ENCODE measurements at places on chromosomes 13 and 19.
A peak's percentile ranks its signal among the peaks of the same experiment; 100 is the strongest.

DNA sequence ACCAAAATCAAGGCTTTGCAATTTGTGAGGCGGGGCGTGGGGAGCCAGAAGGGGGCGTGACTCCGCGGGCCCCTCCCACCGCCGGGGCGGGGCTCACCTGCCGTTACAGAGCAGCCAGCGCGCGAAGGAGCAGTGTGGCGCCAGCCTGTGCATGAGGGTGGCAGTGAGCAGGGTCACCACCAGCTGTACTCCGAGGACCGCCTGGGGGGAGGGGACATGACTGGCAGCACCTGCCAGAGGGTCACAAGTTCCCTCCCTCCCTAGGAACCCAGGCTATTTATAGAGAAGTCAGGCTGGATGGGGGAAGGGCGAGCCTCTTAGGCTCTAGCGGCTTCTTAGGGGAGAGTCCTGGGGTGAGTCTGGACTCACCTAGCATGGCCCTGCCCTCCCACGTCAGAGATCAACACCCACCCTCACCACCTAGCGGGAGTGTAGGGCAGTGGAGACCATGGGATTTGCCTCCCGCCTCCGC, 3.6 kb downstream of the TMEM161A start:
- no peak for DNase-seq

- DNase-seq = no peak
Measured at GRCh38 chr19:41920882-41921576, 7.2 kb downstream of the ERFL start.

DNA sequence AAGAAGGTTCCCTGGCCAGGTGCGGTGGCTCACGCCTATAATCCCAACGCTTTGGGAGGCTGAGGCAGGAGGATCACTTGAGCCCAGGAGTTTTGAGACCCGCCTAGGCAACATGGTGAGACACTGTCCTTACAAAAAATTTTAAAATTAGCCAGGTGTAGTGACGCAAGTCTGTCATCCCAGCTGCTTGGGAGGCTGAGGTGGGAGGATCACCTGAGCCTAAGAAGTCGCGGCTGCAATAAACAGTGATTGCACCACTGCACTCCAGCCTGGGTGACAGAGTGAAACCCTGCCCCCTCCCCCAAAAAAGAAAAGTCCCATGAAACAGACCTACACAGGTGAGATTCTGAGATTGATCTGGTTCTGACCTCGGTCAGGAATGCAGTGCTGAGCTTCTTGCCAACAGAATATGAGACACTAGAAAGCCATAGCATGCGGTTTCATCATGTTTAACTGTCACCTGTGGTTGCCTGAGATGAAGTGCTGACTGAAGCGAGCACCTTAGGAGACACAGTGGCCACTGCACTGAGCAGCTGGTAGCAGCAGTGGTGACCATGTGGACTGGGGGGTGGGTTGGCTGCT, 2.0 kb upstream of the A1BG start:
- no peak for DNase-seq

GRCh38 chr19:14758816-14759215, 19.5 kb downstream of the ADGRE2 start:
- DNase-seq = no peak

- peak; percentile 2 for DNase-seq
Measured at GRCh38 chr13:100890645-100891044, 216.1 kb upstream of the TMTC4 start.

DNA sequence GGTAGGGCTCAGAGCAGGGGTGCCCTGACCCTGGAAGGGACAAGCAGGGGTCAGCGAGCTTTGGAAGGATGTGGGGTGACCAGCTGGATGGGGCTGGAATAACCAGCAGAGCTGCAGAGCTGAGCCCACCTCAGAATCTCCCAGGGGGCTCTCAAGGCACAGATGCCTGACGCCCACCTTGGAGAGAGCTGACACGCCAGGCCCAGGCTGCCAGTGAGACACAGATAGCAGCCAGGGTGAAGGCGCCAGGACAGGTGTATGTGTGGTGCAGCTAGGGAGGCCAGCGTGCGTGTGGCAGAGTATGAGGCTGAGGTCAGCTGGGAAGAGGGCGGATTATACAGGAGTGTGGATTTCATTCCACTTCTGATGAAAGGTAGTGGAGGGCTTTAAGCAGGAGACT, 8.9 kb downstream of the AP1M1 start:
- DNase-seq = no peak

Measured in left renal cortex interstitium (tissue), 4 donors.